ENCODE measurements at places on chromosomes 7 and 10. TPM values are rescaled to one million over a fixed set of nuclear protein-coding genes. Genes with fewer than 3 reads are reported as not detected.

GRCh38 chr7:46407125-46407524, 486.1 kb upstream of the IGFBP3 start:
- no peak for DNase-seq

The SPDYE16 gene
- 0.22 TPM for total RNA-seq

GRCh38 chr7:114785496-114785895, 136.4 kb upstream of the MDFIC start:
- no peak for DNase-seq

The POP7 gene
- 32.8 TPM for total RNA-seq

GRCh38 chr7:105267244-105267643, 121.5 kb downstream of the SRPK2 start:
- no peak for DNase-seq

DNA sequence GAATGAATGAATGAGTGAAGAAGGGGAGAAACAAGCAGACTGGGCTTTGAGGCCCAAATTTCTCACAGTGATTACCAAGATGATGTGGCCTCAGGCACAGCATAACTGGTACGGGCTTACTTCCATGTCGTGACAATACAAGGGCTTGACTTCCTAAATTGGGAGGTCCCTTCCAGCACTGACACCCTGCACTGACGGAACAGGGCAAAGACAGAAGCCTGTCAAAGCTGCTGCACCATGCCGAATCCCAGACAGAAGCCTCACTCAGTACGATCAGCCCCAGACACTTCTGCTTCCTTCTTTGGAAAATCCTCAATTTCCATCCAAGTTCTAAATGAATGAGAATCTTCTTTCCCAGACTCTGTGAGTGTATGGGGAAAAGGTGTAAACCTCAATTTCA, 51.9 kb downstream of the GNA12 start:
- DNase-seq, result no peak

DNA sequence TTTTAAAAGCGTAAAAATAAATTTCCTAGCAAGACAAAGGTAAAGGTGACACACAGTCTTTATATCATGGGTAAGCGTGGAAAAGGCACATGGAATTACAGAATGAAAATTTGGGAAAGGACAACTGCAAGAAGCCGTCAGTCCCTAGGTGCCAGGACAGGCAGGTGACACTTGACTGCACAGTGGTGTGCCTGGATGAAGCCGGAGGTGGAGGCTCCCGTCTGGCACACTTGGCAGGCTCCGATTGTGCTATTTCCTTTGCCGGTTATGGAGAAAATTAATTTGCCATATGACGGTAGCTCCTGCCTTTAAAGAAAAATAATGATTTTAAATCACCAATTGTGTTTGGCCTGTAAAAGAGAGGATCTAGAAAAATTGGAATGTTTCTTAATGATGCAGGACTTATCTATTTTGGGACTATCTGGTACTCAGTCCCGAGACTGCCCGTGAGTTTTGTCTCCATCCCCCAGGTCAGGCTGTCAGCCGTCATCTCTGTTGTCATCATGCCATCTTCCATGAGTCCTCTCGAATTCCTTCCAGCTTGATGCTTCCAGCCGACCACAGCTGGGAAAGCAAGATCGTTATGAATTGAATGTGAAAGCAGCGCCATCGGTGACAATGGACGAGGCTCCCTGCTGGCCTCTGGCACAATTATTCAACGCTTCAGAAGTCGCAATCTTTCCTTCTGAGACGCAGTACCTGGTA, 56.2 kb upstream of the MGMT start:
- no peak for DNase-seq

The CTTNBP2 gene
- total RNA-seq, result not detected

The GIGYF1 gene
- 71.5 TPM for total RNA-seq

The KDM7A gene
- 20.5 TPM for total RNA-seq

All from activated naive CD8-positive, alpha-beta T cell treated with anti-CD3 and anti-CD28 coated beads, Interleukin-2, amount 10 ng/mL, durations not matched to agents 7 days and 5 days (primary cell).